ENCODE measurements at places on chromosomes 4 and X.

DNA sequence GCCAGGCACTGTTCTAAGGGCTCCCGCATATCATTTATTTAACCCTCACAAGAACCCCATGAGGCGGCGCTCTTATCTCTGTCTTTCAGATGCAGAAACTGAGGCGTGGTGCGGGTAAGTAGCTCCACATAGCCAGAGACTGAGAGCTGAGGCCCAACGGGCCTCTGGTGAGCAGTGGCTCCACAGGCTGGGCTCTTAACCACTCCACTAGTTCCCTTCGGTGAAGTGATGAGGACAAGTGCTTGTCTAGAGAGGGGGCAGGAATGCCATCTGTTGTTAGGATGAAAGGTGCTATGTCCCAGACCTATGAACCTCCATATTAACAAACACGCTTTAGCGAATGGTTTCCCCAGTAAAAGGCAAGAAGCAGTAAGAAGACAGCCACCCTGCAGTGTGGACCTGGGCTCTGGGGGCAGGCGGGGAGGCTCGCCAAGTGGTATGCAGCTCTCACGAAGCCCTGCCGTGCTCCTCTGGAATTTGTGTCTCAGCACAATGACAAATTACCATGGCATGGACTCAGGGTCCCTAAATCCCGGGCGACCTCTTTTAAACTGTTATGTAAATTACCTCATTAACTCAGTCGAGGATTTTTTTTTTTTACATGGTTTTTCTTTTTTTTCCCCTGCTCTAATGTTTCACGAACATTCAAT, 20.9 kb upstream of the S100G start:
- DNase-seq: no peak

GRCh38 chr4:42574870-42575430, 82.0 kb downstream of the ATP8A1 start:
- DNase-seq: no peak

DNA sequence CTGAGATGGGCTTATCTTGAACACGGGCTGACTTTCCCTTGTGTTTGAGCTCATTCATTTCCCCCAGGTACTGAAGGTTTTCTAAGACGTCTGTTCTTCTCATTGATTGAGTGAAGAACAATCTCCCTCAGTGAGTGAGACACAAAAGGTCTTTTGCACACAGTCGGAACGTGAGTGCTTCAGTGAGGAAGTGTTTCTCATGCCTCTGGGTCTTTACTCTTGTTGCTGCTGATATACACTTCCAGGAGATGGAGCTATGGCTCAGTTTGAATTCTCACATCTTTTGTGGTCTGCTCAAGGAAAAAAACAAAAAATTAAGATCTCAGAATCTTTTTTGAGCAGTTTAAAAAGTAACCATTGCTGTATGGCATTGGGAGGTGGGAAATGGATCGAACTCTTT, 981.9 kb upstream of the TENM3 start:
- DNase-seq: no peak

- no peak for DNase-seq
Observed at GRCh38 chrX:126124721-126125120, 41.4 kb downstream of the DCAF12L2 start.

DNA sequence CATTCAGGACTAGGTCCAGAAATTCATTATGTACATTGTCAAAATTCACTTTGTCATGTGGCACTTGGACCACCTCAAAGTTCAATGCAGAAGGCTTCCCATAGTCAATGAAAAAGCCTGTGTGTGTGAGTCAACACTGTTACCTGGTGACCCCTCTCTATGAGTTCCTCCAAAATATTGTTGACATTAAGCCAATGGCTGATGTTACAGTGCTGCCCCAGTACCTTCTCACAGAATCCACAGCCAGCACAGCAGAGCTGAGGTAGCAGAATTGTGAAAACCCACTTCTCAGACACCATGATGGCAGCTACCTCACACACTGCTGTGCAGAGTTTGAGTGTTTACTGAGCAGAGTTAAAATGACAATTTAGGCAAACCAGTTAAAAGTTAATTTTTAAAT, 22.4 kb upstream of the UGT2B4 start:
- DNase-seq: no peak

DNA sequence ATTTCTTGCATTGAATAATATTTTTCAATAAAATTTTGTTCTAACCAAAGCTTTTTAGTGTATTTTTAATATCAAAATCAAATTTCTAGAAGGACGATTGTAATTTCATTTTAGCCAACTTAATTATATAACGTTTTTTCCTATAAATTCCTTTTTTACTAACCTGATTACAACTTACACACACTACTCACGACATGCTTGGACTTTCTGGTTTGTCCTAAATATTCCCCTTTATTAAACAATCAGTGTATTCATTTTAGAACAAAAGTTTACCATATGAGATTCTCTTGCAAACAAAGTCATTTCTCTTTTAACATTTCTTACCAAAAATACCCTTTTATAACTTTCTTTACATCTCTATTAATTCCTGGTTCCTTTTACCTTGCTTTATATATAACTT, 173.7 kb downstream of the PWWP3B start:
- no peak for DNase-seq

GRCh38 chr4:16171831-16172230, 54.4 kb downstream of the TAPT1 start:
- DNase-seq: no peak

GRCh38 chr4:37762294-37762990, 64.0 kb upstream of the PGM2 start:
- DNase-seq: no peak

DNA sequence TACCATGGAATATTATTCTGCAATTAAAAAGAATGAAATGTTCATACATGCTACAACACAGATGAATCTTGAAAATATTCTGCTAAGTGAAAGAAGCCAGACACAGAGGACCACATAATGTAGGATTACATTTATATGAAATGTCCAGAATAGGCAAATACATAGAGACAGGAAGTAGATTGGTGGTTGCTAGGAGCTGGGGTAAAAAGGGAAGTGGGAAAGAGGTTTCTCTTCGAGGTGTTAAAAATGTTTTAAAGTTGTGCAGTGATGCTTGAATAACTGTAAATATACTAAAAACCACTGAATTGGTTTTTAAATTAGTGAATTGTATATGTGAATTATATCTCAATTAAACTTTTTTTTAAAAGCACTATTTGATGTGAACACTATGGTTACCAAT, 3.6 kb upstream of the NXT2 start:
- DNase-seq: no peak

GRCh38 chr4:7083597-7084563, 16.0 kb upstream of the GRPEL1 start:
- no peak for DNase-seq

DNA sequence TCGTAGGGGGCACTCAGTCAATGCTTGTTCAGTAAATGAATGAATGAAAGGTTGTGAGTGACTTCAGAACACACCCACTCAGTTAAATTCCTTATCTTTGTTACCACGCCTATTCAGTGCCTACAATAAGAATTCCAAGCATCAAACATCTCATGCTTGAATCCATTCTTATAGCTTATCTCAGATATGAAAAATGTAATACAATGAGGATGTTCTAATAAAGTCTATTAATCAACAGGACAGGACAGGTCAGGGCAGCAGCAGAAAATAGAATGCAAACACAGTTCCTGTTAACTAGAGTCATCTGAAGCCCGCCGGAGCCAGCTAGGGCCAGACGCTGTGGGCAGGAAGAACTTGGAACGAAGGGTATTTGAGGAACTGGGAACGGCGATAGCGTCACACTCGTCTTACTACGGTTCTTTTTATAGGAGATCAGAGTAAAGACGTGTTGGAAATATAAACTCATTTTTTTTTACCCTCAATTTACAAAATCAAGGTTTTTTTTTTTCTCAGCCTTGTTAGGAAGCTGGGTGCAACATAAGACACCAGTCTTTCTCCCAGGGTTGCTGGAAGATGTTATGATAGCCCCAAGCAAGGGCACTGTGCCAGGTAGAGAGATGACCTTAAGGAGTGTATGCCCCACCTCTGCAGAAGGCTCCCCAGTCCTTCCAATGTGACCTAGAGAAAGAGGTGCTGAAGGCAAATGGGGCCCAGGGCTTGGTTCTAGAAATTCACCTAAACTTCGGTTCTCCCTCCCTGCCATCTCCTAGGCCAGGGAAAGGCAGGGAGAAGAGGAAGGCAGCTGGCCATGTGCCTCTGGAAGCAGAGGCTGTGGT, 48.3 kb downstream of the SEL1L3 start:
- DNase-seq: peak; percentile 20

DNA sequence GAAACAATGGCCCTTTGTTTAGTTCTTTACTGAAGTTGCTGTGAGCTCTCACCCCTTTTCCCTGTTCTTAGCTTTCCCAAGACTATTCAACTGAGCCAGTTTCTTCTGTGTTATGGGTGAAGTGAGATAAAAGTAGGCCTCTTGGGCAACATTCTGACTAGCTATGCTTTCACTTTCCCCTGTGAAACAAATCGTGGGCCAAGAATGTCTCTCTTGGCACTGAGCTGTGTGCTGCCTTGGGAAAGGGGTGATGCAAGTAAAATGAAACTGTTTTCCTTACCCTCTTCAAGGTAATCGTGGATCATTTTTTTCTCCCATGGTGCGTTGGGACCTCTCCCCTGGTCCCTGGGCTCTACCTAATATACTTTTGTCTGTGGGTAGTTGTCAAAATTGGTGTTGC, 653.9 kb upstream of the MAGEB2 start:
- no peak for DNase-seq

DNA sequence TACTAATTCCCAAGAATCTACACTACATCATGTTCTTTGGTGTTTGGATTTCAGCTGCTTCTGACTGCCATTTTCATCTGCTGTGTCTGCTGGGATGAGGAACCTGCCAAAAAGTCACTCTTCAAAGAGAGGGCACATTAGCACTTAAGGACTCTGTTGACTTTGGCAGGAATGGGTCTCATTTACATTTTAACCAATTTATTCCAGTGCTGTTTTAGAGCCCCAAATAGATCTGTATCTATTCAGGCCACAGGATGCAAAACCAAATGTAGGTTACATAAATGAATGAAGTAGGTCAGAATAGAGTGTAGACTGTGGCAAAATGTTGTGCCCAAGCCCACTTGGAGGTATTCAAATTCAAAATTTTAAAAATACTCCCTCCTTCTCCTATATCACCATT, 14.4 kb downstream of the TXK start:
- no peak for DNase-seq

DNA sequence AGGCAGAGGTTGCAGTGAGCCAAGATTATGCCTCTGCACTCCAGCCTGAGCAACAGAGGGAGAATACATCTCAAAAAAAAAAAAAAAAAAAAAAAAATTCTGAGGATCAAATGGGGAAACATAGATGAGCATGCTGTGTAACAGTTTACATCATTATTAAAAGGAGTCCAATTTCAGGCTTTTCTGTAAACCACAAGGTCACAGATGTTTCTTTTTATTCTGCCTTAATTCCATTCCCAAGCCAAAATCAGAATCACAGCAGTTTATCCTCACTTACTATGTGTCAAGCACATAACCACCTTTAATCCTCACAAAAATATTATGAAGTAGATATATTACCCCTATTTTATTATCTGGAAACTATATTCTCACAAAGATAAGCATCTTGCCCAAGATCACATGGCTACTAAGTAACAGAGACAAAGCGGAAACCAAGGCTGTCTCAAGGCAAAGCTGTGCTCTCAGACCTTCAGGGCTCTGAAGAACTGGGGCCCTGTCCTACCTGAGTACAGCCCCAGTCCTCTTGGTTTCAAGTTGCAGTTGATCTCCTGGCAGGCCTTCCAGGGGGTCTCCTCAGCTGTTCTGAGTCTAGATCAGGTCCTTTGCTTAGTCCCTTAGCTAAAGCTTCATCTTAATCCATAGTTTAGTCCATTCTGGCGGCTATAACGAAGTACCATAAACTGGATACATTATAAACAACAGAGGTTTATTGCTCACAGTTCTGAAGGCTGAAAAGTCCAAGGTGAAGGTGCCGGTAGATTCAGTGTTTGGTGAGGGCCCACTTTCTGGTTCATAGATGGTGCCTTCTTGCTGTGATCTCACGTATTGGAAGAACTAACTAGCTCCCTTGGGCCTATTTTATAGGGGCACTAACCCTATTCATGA, 141.3 kb downstream of the PALLD start:
- DNase-seq: no peak

- peak; percentile 4 for DNase-seq
Observed at GRCh38 chrX:46912603-46913491, 626 bp downstream of the JADE3 start.

DNA sequence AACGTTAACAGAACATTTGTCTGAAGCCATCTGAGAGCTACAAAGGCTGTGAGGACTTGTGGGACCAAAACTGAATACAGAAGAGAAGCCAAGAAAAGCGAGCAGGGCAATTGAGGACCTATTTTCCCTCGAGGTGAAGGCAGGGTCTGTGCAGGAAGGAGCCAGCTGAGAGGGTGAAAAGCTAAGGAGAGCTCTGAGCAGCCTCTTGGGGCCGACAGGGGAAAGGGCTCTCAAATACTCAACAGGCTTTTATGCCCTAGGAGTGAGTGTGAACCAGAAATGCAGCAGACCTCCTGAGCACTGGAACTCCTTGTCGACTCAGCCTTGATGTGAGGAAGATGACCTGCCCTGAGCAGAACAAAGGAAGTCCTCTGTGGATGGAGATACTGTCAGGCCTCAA, 54.2 kb downstream of the C4orf50 start:
- no peak for DNase-seq

DNA sequence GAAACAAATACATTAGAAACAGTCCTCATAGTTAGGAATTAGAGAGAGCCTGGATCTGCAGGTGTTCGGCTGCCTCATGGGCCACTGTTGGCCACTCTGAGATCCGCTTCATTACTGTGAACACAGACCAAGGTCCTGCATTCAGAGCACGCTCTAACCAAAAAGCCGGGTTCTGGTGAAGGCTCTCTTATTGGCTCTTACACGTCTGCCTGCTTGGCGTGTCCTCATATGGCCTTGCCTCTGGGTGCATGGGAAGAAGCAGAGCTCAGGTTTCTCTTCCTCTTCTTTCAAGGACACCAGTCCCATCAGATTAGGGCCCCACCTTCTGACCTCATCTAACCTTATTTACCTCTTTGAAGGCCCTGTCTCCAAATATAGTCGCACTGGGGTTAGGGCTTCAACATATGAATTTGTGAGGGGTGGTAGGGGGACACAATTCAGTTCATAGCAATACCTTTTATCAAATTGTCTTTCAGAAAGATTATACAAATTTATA, 37.1 kb upstream of the ELF2 start:
- peak; percentile 41 for DNase-seq

DNA sequence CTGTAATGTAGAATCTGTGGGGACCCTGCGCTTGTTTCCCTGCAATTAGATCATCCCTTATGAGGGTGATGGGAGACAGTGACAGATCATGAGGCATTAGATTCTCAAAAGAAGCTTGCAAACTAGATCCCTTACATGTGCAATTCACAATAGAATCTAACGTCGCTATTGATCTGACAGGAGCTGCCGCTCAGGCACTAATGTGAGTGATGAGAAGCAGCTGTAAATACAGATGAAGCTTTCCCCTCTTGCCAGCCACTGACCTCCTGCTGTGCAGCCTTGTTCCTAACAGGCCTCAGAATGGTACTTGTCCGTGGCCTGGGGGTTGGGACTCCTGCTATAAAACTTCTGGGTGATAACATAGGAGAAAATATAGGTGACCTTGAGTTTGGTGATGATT, 1076.8 kb downstream of the PDHA2 start:
- no peak for DNase-seq

GRCh38 chr4:1416948-1417260, 10.7 kb upstream of the NKX1-1 start:
- DNase-seq: peak; percentile 3
